Mesendoderm (in vitro differentiated cells): ENCODE measurements at places on chromosomes 12 and 14.
A peak's percentile ranks its signal among the peaks of the same experiment; 100 is the strongest.

- no peaks in the 10 kb centered on the region for H3K4me1 ChIP-seq
- no peaks in the 10 kb centered on the region for H3K36me3 ChIP-seq
- H3K4me3 ChIP-seq, result no peak overlapping the region
- DNase-seq, result no peak
- H3K27ac ChIP-seq, result no peak overlapping the region
- H3K27me3 ChIP-seq, result no peaks in the 10 kb centered on the region
These were observed 9.5 kb downstream of the BDKRB1 start for GRCh38 chr14:96265383-96266095.

DNA sequence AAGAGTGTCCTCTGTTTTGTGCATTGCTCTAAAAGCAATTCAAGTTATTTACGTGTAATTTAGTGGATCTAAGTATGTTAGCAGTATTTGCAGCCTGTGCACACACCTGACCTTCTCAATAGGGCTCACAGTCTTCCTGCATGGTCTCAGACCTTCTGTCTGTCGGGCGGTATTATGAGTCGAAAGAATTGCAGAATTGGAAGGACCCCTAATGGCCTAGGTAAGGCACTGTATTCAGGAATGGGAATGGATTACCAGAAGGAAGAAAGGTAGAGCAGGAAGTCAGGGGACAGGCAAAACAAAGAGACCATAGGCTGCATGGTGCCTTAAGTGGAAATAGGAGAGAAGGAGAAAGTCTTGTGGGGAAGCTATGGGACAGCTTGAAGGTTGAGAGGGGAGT, 341.6 kb downstream of the VRK1 start:
- H3K27ac ChIP-seq, result no peak overlapping the region
- H3K27me3 ChIP-seq, result no peaks in the 10 kb centered on the region
- DNase-seq, result peak; percentile 72
- no peaks in the 10 kb centered on the region for H3K36me3 ChIP-seq
- no peak overlapping the region for H3K4me3 ChIP-seq

DNA sequence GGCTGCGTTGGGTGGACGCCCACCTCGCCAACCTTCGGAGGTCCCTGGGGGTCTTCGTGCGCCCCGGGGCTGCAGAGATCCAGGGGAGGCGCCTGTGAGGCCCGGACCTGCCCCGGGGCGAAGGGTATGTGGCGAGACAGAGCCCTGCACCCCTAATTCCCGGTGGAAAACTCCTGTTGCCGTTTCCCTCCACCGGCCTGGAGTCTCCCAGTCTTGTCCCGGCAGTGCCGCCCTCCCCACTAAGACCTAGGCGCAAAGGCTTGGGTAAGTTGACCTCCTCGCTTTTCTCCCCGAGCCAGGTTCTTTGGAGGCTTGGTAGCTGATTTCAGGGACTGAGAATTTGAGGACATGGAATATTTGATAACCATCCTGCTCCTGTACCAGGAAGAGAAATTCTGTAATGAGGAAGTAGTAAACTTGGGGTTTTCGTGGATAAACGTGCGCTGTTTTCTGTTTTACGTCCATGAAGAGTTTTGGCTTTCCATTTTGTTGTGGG, 530 bp downstream of the APAF1 start:
- H3K27me3 ChIP-seq, result no peaks in the 10 kb centered on the region
- H3K36me3 ChIP-seq, result peaks cover 3% of the 10 kb centered on the region
- DNase-seq, result peak; percentile 53
- H3K4me1 ChIP-seq, result peaks cover 2% of the 10 kb centered on the region
- H3K4me3 ChIP-seq, result peak overlapping the region; percentile 95
- H3K27ac ChIP-seq, result peak overlapping the region; percentile 9

DNA sequence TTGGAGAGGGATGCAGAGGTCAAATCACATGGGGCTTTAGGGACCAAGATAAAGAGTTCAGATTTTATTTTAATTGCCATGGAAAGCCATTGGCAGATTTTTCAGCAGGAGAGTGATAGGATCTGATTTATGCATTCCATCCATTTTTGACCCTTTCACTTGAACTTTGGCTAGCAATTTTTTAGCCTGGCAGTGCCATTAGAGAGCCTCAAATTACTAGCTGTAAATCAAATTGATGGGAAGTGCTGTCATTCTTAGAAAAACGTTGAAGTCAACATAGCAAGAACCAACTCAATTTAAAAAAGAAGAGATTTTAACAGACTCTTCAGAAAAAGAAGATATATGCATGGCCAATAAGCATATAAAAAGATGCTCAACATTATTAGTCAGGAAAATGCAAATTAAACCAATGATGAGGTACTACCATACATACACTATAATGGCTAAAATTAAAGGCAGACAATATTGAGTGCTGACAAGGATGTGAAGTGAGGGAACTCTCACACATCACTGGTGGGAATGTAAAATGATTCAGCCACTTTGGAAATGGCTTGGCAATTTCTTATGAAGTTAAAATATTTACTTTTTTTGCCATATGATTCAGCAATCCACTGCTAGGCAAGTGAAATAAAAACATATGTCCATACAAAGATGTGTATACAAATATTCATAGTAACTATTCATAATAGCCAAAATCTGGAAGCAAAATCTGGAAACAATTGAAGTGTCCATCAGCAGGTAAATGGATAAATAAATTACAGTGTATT, 89.7 kb downstream of the PTCSC3 start:
- H3K36me3 ChIP-seq, result no peaks in the 10 kb centered on the region
- no peaks in the 10 kb centered on the region for H3K27me3 ChIP-seq
- no peaks in the 10 kb centered on the region for H3K4me1 ChIP-seq
- DNase-seq, result no peak

DNA sequence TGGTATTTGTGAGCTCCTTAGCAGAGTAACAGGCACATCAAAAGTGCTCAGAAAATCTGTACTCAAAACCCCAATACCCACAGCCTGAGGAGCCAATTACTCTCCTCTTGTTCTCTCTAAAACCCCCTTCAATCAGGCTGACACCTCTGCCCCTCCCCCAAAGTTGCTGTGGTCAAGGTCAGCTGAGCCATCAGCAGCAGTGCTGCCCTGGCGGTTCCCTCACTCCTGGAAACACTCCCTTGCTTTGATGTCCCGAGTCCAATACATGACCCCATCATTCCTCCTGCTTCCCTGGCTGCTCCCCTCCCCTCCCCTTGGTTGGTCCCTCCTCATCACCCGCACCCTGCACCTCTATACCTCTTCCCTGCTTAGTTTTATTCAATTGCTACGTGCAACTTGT, 57.2 kb upstream of the C14orf132 start:
- peak; percentile 31 for DNase-seq
- no peaks in the 10 kb centered on the region for H3K27me3 ChIP-seq
- no peak overlapping the region for H3K27ac ChIP-seq
- peaks cover 13% of the 10 kb centered on the region for H3K4me1 ChIP-seq

GRCh38 chr12:104958001-104958804, at the start of gene SLC41A2:
Gene SLC41A2, minus strand, starts transcription at chr12:104958290. Its CDS starts 29,763 bp downstream, at chr12:104928527.
- H3K4me1 ChIP-seq, result no peaks in the 10 kb centered on the region
- H3K27me3 ChIP-seq, result peaks cover 5% of the 10 kb centered on the region
- peak; percentile 91 for DNase-seq

- no peaks in the 10 kb centered on the region for H3K27me3 ChIP-seq
- no peak overlapping the region for H3K4me3 ChIP-seq
- DNase-seq, result peak; percentile 54
- peaks cover 13% of the 10 kb centered on the region for H3K4me1 ChIP-seq
- H3K27ac ChIP-seq, result no peak overlapping the region
- no peaks in the 10 kb centered on the region for H3K36me3 ChIP-seq
These were observed 178.4 kb downstream of the KCNA5 start for GRCh38 chr12:5222011-5222461.
